ENCODE measurements at places on chromosomes 16 and 17.
A peak's percentile ranks its signal among the peaks of the same experiment; 100 is the strongest.

DNA sequence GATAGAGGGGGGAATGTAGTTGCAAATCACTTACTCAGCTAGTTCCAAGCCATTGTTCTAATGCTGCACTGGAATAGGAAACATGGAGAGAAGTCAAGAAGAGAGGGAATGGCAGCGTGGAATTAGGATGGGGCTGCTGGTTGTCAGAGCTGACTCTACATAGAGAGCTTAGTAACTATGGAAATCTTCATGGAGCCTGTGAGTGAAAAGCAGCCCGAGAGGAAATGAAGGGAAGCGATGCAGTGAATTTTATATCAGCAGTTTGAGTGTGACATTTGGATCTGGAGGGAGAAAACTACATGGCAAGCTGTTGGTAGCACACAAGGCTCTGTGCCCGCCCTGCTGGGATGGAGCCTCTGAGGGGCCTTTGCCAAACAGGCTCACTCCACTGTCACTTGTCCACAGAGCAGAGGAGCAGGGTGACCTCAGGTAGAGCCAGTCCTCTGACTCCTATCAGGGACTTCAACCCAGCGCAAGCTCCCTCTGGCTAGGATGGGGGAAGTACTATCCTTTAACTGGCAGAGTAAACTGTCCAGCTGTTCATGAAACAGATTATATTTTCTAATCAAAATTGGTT, 27.9 kb upstream of the PMFBP1 start:
- no peak for DNase-seq

DNA sequence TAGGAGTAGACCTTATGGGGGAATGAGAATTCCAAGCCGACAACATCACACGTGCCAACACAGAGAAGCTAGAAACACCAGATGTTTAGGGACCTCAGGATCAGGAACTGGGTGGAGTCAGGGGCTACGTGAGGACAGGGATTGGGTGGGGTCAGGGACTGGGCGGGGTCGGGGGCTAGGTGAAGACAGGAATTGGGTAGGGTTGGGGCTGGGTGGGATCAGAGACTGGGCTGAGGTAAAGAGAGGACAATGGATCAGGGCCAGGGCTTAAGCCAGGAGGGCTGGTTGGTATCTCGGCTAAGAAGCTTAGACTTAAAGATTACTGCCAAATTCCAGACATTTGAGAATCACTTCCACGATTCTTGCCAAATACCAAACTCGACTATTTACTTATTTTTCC, 11.6 kb downstream of the TEKT5 start:
- no peak for DNase-seq

DNA sequence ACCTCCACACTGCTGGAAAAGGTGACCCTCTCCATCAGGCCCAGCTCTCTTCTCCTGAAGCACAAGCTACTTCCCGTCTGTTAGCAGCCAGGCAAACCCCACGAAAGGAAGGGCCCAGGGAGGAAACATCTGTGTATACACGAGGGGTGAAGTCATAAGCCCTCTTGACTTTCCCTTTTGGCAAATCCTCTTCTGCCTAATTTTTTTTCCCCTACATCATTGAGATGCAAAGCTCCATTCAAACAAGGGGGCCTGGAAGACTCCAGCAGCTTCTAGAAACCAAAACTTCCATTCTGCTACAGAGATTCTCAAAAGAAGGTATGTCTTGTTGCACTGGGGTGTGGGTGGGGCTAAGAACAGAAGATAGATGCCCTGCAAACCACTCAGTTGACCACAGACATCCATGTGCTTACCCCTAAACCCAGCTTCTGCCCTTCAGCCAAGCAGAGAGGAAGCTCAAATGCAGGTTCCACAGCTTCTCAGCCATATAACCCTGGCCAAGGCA, 145.6 kb upstream of the RCVRN start:
- peak; percentile 7 for DNase-seq

DNA sequence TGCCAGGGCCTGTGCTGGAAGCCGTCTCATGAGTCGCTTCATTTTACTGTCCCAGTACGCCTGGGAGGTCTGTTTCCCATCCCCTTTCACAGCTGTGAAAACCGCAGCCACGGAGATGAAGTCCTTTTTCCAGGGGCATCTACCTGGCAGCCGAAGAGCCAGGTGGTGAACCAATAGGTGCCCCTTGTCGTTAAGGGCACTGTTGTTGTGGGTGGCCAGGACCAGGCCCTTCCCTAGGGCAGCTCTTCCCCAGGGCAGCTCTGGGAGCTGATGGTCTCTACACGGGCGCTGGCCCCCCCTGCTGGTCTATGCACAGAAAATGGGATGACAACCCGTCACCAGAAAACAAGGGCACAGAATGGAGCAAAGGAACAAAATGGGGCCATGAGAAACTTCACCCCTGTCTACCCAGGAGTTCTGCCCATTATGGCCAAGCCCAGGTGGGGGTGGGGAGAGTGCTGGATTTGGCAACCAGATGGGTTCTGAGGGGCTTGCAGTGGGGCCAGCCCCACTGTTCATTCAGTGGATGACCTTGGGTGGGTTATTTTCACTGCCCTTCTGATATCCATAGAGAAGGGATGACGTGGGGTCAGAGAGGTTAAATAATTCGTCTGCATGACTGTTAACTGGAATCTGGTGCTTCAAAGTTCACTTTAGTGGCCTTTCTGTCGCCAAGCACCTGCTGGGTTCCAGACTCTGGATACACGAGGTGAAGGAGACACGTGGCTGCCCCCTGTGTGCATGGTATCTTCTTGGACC, 11.5 kb downstream of the RMI2 start:
- peak; percentile 70 for DNase-seq

DNA sequence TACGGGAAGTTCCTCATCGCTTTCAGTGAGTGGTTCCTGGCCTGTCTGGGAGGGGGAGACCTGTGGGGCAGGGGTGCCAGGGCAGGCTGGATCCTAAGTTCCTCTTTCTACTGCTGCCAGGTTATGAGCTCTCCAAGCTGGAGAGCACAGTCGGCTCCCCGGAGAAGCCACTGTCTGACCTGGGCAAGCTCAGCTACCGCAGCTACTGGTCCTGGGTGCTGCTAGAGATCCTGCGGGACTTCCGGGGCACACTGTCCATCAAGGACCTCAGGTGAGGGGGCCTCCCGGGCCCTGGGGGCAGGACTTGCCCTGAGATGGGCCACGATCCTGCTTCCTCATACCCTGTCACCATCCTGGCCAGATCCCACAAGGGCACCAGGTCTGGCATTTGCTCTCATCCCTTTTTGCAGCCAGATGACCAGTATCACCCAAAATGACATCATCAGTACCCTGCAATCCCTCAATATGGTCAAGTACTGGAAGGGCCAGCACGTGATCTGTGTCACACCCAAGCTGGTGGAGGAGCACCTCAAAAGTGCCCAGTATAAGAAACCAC, 5.1 kb downstream of the PRSS8 start:
- no peak for DNase-seq

- DNase-seq, result no peak
Measured at GRCh38 chr16:70701036-70701435, 15.2 kb upstream of the MTSS2 start.
